CD4-positive, alpha-beta T cell treated with Interleukin-17A for 4 hours (primary cell): ENCODE measurements at places on chromosomes 2 and 18.

GRCh38 chr2:131801210-131801744 lies 273.6 kb downstream of the CCDC74A start:
- DNase-seq, result no peak

- DNase-seq, result no peak
Observed at GRCh38 chr18:11112286-11112685, 37.1 kb downstream of the PIEZO2 start.

GRCh38 chr2:198916548-198917080 lies 541.1 kb downstream of the SATB2 start:
- no peak for DNase-seq

GRCh38 chr2:111172666-111173065 lies 52.0 kb downstream of the BCL2L11 start:
- DNase-seq, result no peak

DNA sequence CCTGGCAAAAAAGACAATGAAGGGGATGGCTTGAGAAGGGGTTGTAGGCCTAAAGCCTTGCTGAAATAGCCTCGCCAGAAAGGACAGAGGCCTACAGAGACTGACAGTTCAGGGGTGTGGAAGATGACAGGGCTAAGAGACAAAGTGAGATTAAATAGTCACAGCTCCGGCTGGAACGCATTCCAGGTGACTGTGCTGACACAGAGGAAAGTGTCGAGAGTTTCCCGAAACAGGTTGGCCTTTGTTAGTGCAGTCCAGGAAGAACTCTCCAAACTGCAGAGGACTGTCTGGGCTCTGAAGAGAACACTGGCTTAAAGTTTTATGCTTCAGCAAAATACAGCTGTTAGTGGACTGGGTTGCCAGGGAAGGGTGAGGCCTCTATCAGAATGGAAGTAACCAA lies 52.8 kb downstream of the METTL4 start:
- DNase-seq, result no peak
